Kidney capillary endothelial cell (primary cell): ENCODE measurements at places on chromosomes 5 and 9.

GRCh38 chr5:138466900-138467710 lies 1.8 kb downstream of the EGR1 start:
- no peak for DNase-seq

DNA sequence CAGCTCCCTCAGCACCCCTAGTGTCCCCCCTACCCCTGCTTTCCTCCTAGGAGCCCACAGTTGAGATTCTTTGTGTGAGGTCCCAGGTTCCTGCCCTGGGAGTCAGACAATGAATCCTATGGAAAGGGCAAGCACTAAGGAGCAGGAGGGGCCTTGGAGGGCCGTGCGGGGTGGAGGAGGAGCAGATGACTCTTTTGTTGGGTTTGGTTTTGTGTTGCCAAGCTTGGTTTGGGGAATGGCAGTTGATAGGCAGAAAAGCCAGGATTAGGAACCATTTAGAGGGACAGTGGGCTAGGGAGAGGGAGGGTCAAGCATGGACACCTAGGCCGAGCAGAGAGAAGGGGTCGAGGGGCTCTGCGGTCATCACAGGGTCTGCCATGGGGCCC lies 61.6 kb upstream of the SPTLC1 start:
- DNase-seq = no peak

DNA sequence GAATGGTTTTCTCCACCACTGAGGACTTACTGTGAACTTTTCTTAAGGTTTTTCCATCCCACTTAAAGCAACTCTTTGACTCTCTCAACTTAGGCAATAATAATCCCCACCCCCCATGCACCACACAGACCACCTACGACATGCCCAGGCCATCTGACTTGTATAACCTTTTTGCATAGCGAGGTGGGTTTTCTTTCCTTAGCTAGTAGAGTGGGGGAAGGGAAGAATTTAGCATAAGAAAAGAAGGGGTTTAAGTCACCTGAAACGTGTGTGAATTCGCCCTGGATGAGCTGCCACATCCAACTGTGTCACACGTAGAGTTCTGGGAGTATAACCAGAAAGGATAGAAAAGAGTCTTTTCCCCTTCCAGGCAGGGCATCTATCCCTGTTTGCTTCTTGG lies 262.7 kb downstream of the YTHDC2 start:
- DNase-seq = no peak

GRCh38 chr5:68528821-68529273 lies 313.3 kb downstream of the PIK3R1 start:
- DNase-seq = no peak

DNA sequence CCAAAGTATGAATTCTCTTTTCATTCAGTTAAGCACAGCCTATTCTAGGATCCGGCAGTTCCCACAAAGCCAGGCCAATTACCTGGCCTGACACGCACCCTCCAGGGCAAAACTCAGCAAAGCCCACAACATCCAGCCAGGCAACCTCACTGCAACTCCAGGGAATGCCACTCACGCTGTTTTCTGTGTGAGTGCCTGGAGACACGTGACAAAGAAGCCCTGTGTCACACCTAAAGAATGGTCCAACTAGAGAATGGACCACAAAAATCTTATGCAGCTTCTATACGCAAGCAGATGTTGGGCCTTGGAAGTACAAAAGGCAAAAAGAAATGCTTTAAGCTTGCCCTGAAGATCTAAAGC lies 20.2 kb downstream of the RETREG1 start:
- no peak for DNase-seq

- DNase-seq = peak; percentile 27
Measured at GRCh38 chr5:96936431-96937320, 796 bp downstream of the LNPEP start.

GRCh38 chr5:63293317-63293716 lies 668.9 kb downstream of the HTR1A start:
- DNase-seq = no peak

GRCh38 chr5:152290181-152290580 lies 114.9 kb downstream of the NMUR2 start:
- DNase-seq = no peak

- no peak for DNase-seq
Measured at GRCh38 chr9:133647765-133648469, 11.8 kb downstream of the DBH start.

DNA sequence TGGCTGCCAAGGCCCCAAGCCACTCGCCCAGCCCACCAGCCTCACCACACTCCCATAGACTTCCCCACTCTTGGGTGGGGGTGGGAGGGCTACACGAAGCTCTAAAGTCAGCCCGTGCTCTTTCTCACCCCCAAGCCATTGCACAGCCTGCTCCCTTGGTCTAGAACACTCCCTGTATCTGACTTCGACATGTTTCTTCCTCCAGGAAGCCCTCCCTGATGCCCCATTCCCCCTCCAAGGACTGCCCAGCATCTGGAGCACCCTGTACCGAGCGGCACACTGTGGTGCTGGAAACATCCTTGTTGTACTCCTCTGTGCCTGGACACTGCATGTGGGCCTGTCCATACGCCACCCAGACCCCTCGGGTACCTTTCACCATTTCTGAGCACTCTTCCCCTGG lies 49.4 kb upstream of the KCNMB1 start:
- no peak for DNase-seq

DNA sequence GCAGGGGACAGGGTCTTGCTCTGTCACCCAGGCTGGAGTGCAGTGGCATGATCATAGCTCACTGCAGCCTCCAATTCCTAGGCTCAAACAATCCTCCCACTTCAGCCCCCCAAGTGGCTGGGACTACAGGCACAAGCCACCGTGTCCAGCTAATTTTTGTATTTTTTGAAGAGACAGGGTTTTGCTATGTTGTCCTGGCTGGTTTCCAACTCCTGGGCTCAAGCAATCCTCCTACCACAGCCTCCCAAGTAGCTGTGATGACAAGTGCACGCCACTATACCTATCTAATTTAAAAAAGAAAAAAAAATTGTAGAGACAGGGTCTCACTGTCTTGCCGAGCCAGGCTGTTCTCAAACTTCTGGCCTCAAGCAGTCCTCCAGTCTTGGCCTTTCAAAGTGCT lies 31.6 kb upstream of the LECT2 start:
- no peak for DNase-seq

GRCh38 chr5:148343046-148343407 lies 7.7 kb downstream of the SPINK9 start:
- DNase-seq = no peak

GRCh38 chr5:40166802-40167201 lies 512.9 kb upstream of the PTGER4 start:
- no peak for DNase-seq

GRCh38 chr9:120655005-120655622 lies 59.2 kb downstream of the MEGF9 start:
- DNase-seq = peak; percentile 30

GRCh38 chr5:111252799-111253545 lies 28.8 kb downstream of the CAMK4 start:
- DNase-seq = no peak

DNA sequence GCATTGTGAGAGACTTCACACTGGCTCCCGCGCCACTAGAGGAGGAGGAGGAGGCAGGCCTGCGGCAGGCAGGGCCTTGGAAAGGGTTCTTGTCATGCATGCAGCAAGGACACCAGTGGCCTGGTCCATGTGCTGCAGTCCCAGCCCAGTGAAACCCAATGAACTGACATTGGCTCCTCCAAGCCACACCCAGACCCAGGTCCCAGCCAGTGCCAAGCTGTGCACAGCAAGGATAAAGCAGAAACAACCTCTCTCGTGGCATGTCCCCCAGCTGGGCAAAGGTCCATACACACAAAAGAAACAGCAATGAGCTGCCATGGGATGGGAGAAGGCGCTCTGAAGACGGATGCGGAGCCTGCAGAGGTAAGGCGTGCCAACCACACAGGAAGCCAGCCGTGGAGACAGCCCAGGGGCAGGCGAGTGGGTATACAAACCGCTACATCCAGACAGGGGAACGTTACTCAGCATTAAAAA lies 89.2 kb downstream of the SEMA4D start:
- DNase-seq = no peak

DNA sequence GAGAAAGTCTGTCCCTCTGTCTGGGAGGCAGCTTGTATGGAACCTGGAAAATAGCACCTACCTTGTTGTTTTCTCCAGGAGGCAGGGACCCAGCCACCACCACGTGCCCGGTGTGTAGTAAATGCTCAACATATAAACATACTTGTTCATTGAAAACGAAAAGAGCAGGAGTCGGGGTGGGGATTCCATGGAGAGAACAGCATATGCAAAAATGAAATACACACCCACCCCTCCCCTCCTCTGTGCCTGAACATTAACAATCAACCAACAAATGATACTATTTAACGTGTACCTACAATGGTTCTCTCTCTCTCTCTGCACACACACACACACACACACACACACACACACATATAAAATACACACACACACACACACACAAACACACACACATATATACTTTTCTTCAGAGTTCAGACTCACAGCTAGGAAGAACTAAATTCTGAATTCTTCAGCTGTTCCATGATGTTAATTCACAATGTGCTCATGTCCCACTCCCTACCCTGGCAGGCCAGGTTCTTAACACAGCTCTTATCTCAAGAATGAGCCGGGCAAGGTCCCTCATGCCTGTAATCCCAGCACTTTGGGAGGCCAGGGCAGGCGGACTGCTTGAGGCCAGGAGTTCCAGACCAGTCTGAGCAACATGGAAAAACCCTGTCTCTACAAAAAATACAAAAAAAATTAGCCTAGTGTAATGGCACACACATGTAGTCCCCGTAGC lies 16.3 kb upstream of the DENND1A start:
- DNase-seq = no peak

DNA sequence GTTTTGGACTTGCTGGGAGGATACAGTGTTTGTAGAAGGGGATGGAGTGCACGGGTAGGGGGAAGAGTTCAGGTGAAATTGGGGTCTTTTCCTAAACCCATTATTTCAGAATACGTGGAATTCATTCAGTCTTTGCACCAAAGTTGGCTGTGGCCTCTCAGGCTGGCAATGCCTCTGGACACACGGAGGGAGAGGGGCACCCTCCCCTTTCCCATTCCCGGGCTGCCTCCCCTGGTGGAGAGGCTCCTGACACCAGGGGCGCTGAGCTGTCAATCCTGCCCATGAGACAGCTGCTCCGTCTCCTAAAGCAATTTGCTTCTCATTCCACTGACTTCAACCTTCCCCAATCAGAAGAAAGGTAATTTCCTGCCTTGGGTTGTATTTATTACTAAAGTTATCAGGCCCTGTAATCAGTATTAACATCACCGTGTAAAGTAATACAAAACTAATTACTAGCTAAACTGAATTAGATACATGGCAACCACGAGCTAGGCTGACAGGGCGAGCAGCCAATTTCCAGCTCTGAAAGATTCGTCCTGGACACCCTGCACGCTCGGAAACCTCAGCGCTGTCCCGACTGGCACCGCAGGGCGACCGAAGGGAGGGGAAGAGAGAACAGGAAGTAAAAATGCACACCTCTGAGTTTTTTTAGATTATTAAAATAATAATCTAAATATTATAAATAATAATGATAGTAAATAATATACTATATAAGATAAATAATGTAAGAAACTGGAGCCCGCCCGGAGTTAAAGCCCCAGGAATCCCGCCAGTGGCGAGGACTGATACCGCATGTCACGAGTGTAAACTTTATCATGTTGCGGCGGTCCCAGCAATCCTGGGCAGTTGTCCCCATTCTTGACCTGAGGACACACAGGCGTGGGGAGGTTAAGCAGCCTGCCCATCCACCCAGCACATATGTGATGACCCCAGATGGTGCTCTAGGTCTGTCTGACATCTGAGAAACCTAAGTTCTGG lies 6.9 kb upstream of the OLFM1 start:
- no peak for DNase-seq

- DNase-seq = no peak
Measured at GRCh38 chr5:54347221-54347865, 37.0 kb upstream of the ARL15 start.

DNA sequence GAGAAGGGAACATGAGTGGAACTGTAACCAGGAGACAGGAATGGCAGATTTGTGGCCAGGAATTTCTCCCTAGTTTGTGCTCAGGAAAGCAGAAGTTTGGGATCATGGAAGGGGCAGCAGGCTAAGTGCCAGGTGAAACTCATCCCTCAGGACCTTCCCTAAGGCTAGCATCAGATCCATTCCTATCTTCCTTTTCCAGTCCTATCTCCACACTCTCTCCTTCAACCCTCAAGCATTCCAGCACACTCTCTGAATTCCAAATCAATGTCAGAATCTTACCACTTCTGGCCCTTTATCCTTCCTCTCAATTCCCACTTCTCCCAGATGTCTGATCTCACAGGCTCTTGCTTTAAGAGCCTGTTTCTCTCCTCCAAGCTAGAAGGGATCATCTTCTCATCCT lies 53.2 kb upstream of the GRIA1 start:
- DNase-seq = no peak

- no peak for DNase-seq
Measured at GRCh38 chr5:14944350-14944739, 72.8 kb upstream of the ANKH start.

DNA sequence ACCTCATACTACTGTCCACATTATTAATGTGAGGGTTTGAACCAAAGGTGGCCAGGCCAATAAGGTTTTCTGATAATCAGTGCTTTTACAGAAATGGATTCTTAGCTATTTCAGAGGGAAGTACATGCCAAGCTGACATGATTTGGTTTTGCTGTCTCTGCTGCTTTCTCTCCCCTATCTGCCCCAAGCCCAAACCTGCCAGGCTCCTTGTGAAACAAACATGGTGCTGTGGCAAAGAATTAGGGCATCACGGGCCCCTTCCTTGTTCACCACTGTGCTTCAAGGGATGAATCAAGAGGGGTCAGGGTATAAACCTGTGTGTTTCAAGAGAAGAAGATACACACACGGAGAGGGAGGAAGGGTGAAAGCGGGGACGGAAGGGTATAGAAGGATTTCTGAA lies 41.3 kb upstream of the SMU1 start:
- DNase-seq = no peak

DNA sequence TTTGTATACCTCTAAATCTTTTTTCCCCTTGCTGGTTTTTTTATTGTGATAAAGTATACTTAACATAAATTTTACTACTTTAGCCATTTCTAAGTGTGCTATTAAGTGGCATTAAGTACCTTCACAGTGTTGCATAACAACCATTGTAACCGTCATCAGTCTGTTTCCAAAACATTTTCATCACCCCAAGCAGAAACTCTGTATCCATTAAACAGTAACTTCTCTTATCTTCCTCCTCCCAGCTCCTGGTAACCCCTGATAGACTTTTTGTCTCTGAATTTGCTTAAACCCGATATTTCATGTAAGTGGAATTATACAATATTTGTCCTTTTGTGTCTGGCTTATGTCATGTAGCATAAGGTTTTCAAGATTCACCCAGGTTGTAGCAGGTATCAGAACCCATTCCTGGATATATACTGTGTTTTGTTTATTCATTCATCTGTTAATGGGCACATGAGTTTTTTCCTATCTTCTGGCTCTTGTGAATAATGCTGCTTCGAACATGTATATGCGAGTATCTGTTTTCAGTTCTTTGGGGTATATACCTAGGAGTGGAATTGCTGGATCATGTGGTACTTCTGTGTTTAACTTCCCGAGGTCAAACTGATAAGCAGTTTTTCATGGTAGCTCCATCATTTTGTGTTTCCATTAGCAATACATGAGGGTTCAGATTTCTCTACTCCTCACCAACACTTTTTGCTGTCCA lies 66.4 kb downstream of the EHMT1 start:
- DNase-seq = no peak

- no peak for DNase-seq
Measured at GRCh38 chr5:52837591-52838001, 49.9 kb downstream of the ITGA1 start.

- peak; percentile 94 for DNase-seq
Measured at GRCh38 chr5:163505368-163506094, at the start of gene MAT2B. TSS of gene MAT2B (plus strand) at chr5:163505619. CDS start at chr5:163505687, 68 bp downstream.
